Endothelial cell of umbilical vein (primary cell): ENCODE measurements at places on chromosomes 6 and 20. TPM values are rescaled to one million over a fixed set of nuclear protein-coding genes. Genes with fewer than 3 reads are reported as not detected.
A peak's percentile ranks its signal among the peaks of the same experiment; 100 is the strongest.

- DNase-seq, result peak; percentile 95
Measured at GRCh38 chr20:4973330-4974097, 27.8 kb downstream of the SLC23A2 start.

DNA sequence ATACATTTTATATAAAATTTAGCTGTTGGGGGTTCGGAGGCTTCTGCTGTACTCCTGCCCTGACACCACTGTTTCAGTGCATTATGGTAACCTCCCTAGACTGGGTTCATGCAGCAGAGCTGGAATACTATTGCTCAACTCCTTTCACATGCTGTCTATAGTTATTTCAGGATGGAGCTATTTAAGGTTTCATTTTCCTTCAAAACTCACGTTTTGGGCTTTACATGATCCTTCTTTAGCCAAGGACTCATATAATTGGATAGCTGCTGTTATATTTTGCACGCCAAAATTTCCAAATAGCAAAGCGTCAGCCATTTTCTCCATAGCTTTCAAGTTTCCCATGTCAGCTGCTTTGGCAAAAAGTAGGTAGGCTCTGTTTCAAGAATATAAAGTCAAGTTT lies 76.8 kb downstream of the SEL1L2 start:
- DNase-seq, result no peak

GRCh38 chr20:45372646-45373352 lies 5.3 kb downstream of the TP53TG5 start:
- DNase-seq, result peak; percentile 30

DNA sequence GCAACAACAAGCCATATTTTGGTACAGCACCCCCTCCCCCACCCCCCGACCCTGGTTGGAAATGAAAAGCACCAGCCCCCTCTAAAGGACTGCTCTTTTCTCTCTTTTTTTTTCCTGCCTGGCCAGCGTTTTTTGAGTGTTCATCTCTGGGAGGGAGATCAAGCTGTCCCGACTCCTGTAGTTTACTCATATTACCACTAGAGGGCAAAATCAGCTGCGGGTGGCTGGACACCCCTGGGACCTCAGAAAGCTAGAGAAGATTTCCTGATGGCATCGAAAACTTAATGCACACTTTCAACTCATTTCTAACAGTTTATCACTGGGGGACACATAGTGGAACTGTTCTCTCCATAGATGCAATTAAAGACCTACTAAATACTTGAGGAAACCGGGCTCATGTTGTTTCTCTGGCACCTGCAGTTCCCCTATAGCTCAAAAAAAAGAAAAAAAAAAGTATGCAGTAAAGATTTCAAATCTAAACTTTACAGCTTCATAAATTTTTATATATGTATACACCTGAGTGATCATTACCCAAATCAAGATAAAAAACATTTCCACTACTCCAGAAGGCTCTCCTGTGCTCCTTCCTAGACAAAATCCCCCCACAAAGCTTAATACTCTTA lies 24.4 kb downstream of the CNBD2 start:
- peak; percentile 71 for DNase-seq

Gene PHF20
- total RNA-seq, result 45.8 and 46.3 TPM in 2 replicates
